Activated CD4-positive, alpha-beta T cell treated with anti-CD3 and anti-CD28 coated beads, Interleukin-2, amount 50 U/mL, for 16 hours (primary cell): ENCODE measurements at places on chromosomes 4 and X.
A peak's percentile ranks its signal among the peaks of the same experiment; 100 is the strongest.

DNA sequence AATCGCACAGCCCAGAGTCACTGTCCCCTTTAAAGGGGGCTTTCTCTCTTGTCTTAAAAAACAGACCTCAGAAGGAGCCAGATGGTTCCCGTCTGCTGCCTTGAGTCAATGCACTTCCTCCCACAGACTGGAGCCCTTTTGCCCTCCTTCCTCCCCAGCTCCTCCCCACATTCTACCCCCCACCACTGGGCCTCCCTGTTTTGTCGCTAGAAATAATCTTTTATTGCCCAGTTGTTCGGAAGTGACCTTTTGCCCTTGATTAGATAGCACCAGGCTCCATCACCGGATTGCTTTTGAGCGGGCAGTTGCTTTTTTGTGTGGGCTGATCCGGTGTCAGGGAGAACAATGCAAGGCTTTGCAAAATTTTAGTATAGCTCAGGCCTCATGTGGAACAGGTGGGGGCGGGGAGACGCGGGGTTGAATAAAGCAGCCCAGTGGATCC lies 47.7 kb downstream of the SPRY1 start:
- DNase-seq = peak; percentile 43

GRCh38 chr4:35939751-35940150 lies 304.6 kb downstream of the ARAP2 start:
- DNase-seq = no peak

DNA sequence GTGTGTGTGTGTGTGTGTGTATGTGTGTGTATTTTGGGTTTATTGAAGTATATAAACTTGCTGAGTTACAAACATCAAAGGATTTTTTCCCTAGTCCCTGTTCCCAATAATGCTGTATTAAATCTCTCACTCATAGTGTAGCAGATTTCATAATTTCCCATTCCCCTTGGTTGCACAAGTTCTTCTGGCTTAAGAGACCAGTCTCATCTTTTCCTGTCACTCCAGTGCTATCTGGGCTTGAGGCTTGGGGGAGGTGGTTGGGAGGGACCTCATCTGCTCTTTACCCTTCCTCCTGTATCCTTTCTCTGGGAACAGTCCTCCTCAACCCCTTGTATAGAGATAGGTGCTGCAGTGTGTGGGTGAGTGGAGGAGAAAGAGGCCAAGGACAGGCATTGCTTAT lies 285.4 kb upstream of the BOD1L1 start:
- DNase-seq = no peak

- peak; percentile 37 for DNase-seq
Observed at GRCh38 chrX:133838761-133839676, 146.4 kb downstream of the GPC3 start.

DNA sequence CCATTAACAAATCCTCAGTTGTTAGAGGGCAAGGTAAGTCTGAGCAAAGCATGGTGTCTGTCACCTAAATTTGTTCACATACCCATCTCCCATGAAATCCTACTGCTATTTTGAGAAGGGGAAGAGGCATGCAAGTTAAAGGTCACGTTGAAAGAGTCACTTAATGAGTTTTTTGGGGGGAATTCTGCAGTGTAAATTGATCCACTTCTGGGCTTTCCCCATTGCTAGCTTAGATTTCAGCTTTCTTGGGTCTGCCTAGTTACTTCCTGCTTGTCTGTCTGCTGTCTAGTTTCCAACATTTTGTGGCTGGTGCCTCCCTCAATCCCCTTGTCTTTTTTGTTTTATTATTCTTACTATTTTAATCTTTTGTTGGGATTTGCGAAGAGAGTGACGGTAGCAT lies 32.0 kb downstream of the CEP135 start:
- DNase-seq = no peak

GRCh38 chr4:183291070-183291469 lies 29.0 kb downstream of the CLDN22 start:
- no peak for DNase-seq

DNA sequence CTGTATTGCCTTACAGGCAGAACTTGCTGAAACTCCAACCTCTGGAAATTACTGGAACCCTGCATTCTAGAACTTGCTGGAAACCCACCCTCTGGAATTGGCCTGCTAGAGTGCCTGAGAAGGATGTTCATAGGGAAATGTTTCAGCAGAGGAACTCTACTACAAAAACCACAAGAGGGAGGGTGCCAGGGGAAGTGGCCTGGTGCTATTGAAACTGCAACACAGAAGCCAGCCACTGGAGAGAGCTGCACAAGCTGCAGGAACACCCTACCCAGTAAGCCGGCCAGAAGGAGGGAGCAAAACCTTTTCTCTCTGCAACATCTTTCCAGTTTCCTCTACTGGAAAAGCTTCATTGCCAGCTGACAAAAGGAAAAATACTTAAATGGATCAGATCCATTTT lies 2.5 kb upstream of the BRWD3 start:
- peak; percentile 54 for DNase-seq

- no peak for DNase-seq
Observed at GRCh38 chrX:46547857-46548256, 2.6 kb upstream of the ZNF674 start.

DNA sequence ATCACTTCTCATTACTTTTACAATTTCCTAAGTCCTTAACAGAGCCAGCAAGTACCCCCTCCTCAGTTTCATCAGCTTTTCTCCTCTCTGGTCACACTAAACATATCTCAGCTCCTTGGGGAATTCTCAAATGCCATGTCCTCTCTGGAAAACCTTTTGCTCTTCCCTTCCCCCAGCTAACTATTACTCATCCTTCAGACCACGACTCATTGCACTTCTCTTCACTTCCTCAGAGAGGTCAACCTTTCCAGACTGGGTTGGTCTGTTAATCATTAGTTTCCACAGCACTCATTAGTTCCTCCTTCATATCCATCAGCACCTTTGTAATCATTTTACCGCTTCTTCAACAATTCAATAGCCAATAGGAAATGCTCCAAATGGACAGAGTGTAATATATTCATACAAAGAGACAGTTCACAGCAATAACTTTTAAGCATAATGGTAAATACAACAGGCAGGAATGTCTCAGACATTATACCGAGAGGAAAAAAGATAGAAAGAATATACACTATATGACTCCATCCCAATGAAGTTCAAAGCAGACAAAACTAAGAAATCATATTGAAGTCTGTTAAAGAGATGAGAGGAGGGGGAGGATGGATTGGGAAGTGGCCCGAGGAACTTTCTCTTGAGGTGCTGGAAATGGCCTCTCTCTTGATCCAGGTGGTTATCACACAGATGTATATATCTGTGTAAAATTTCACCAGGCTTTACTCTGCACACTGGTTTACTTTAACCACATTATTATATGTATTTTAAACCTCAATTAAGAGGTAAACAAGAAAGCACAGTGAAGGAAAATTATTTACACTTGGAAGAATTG lies 39.6 kb downstream of the DDX60L start:
- no peak for DNase-seq

GRCh38 chr4:55933611-55934010 lies 15.1 kb upstream of the CEP135 start:
- DNase-seq = no peak

- DNase-seq = peak; percentile 51
Observed at GRCh38 chrX:108397627-108398391, 40.4 kb downstream of the COL4A6 start.

GRCh38 chrX:40207626-40208025 lies 109.9 kb upstream of the BCOR start:
- peak; percentile 13 for DNase-seq

DNA sequence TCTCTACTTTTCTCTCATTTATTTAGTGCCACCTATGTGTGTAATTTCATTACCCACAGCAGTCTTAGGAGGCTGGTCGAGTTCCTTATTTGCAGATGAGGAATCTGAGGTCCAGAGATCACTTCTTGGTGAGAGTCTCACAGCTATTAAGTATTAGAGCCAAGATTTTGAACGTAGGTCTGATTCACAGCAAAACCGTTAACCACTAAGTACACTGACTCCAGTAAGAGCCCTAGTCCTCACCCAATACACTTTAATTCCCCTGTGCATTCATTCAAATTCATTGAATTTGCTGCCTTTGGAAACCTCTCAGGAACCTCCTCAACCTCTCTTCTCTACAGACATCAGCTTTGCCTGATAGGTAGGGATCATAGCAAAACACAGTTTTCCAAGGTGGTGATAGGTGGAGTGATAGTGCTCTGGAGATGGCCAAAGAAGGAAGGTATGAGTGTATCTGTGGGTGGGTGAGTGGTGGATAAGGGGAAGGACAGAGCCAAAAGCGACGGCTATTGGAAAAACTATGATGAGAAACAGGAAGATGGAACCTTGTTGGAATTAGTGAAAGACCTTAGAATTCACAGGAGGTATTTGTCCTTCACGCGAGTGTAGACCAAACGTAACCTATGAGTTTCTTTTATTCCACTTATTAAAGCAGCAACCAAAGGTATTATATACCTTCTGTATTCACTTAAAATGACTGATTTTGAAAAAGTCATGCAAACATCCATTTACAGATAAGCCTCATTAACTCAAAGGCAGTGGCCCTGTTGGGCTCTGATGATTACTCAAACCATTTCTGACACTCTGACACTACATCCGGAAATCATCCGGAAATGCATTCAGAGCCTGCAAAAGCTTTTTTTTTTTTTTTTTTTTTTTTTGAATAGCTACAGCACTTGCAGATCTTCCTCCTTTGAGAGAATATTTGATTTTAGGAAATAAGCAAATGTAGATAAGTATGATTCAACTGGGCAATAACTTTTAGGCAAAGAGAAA lies 6.3 kb downstream of the FMR1 start:
- peak; percentile 71 for DNase-seq

GRCh38 chr4:15562114-15562513 lies 92.4 kb downstream of the CC2D2A start:
- DNase-seq = no peak

DNA sequence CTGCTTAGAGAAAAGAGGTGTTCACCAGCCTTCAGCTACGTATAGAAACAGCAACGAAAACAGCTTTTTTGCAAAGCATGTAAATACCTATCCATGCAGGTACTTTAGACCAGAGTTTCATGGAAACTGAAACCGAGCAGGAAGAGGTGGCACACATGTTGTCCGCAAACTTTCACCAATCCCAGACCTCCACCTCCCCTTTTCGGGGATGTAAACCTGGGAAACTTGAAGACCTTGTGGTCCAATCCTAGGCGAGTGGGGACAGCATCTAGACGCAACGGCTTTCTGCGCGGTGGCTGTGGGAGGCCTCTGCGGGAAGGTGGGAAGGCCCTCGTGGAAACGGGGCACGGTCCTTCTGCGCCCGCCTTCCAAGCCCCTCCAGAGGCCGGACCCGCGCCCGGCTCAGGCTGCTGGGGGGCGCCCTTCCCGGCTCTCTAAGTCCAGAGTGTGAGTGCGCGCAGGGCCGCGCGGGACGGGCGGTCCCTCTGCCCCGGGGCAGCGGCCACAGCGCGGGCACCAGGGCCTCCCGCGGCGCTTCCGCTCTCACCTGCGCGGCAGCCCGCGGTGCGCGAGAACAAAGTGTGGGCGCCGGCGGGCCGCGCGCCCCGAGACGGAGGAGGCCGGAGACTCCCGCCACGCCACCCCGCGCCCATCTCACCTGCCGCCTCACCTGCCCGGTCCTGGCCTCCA lies 830 bp upstream of the SHROOM2 start:
- DNase-seq = no peak

GRCh38 chr4:26613237-26613636 lies 29.4 kb downstream of the TBC1D19 start:
- no peak for DNase-seq

DNA sequence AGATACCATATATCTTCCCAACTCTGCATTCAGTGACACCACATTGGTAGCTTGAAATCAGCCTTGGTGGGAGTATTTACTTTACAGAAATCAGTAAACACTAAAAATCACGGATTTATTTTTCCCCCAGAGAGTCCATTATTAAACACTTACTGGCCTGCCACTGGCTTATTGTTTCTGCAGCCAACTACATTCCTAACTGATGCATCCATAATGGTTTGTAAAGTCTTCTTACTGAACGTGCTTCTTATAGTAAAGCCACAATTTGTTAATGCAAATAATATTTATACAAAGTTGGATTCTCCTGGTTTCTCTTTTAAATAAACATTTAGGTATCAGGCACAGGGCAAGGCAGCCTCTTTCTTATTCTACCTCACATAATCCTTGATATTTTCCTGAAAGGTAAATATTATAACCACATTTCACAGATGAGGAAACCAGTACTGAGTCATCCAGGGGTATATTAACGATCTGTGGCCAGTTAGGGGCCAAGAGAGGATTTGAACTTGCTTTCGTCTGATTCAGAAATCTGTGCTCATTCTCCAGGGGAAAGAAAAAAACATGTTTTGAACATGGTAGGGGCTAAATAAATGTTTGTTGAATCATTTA lies 136.5 kb downstream of the RAB28 start:
- DNase-seq = no peak

- no peak for DNase-seq
Observed at GRCh38 chr4:185540487-185541120, 5.3 kb upstream of the PDLIM3 start.

- DNase-seq = no peak
Observed at GRCh38 chr4:32142075-32142474, 1421.9 kb downstream of the PCDH7 start.

- DNase-seq = no peak
Observed at GRCh38 chr4:137032222-137032621, 500.1 kb downstream of the PCDH18 start.

DNA sequence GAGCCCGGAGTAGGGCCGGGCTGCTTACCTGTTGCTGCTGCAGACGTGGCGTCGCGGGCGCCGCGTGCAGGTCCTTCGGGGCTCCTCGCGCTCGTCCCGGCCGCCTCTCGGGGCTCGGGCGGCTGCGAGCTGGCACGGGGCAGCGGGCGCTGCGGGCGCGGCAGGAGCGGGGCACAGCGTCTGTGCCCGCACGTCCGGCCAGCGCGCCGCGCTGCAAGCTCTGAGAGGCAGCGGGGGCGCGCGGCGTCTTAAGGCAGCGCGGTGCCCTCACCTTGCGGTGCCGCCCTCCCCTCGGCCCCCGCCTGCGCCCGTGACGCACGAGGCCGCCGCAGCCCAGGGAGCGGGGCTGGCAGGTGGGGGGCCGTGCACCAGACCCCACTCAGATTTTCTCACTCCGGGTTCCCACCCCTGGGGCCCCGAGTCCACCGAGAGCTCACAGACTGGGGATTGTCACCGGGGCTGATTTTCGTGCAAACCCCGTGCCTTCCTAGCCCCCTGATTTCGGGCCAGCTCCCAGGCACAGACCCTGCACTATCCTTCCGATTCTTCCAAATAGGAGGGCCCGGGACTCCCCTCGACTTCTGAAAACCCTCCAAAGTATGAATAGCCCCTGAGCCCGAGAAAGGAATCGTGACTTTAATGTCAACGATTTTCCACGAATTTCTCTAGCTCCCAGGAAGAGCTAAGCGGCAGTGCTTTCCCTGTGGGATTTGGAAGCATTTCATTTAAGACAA lies at the start of gene GPR101:
Gene GPR101, minus strand, starts transcription at position 222 of the 734 bp plus-strand sequence. CDS start 2,321 bp downstream, outside the sequence.
- no peak for DNase-seq

- DNase-seq = no peak
Observed at GRCh38 chrX:135977611-135978010, 3.8 kb upstream of the MMGT1 start.

DNA sequence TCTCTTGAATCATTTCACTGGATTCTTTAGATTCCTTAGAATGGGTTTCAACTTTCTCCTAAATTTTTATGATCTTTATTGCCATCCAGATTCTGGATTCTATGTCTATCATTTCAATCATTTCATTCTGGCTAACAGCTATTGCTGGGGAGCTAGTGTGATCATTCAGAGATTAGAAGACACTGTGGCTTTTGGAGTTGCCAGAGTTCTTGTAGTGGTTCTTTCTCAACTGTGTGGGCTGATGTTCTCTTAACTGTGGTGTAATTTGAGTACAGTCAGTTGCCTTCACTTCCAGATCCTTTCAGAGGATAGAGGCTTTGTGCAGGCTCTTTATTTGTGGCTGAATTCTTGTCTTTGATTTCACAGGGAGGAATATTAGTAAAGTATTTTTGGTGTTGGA lies 12.1 kb upstream of the CSN2 start:
- DNase-seq = no peak
